HS-5 (cell line): ENCODE measurements at places on chromosomes 4 and X.

- DNase-seq, result no peak
Observed at GRCh38 chr4:162497564-162498167, 333.9 kb upstream of the FSTL5 start.

DNA sequence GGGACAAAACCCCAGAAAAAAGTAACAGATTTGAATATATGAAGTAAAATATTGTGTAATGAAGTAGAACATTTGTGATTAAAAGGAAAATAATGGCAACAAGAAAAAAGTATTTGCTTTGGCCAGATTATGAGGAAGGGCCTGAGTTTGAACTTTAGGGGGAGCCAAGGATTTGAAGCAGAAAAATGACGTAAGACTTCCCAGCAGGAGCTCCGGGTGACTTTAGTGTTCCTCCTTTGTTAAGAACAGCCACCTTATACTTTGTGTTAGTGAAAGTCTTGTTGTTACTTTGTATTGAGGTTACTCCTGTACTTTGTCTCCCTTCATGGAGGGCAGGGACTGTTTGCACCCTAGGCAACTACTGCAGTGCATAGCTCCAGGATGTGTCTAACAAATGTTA, 41.1 kb downstream of the DCUN1D4 start:
- no peak for DNase-seq

- DNase-seq, result no peak
Observed at GRCh38 chr4:131584587-131584986, 1564.5 kb upstream of the PCDH10 start.

- DNase-seq, result peak; percentile 72
Observed at GRCh38 chr4:30757357-30757756, 37.2 kb downstream of the PCDH7 start.

DNA sequence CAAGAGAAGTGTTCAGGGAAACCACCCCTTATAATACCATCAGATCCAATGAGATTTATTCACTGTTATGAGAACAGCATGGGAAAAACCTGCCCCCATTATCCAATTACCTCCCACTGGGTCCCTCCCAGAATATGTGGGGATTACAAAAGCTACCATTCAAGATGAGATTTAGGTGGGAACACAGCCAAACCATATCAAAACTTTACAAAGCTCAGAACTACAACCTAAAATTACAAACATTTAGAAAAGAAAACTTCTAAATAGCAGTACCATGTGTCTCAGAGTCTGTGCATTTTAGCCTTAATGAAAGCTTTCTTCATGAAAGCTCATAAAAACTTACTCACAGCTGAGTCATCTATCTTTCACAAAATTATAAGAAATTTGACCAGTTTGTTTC, 1442.8 kb upstream of the PCDH7 start:
- peak; percentile 57 for DNase-seq

- no peak for DNase-seq
Observed at GRCh38 chrX:56763556-56764152, 34.6 kb downstream of the NBDY start.

GRCh38 chr4:88949605-88950004, 107.4 kb downstream of the FAM13A start:
- DNase-seq, result no peak

GRCh38 chrX:130827648-130828047, 75.4 kb downstream of the ENOX2 start:
- DNase-seq, result no peak

GRCh38 chr4:182203872-182204411, 39.3 kb upstream of the TENM3 start:
- DNase-seq, result no peak

GRCh38 chr4:102105983-102106382, 239.3 kb downstream of the SLC39A8 start:
- DNase-seq, result no peak

- DNase-seq, result no peak
Observed at GRCh38 chr4:7811536-7812191, 128.0 kb downstream of the AFAP1 start.

DNA sequence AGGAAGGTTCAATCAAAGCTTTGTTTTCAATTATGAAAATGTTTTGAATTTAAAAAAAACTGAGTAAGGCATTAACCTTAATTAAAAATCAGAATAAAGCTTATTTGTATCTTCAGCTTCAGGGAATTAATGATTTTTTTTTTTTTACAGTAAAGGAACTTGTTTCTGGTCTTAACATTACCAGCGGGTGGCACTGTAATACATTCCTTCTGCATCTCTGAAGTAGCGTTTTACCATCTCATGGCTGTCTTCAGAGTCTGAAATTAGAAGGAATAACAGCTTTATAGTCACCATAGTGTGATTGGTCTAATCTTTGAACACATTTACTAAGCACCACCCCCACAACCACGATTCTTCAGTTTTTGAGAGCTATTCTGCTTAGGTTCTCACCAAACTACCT, 102.6 kb downstream of the IL1RAPL2 start:
- no peak for DNase-seq

DNA sequence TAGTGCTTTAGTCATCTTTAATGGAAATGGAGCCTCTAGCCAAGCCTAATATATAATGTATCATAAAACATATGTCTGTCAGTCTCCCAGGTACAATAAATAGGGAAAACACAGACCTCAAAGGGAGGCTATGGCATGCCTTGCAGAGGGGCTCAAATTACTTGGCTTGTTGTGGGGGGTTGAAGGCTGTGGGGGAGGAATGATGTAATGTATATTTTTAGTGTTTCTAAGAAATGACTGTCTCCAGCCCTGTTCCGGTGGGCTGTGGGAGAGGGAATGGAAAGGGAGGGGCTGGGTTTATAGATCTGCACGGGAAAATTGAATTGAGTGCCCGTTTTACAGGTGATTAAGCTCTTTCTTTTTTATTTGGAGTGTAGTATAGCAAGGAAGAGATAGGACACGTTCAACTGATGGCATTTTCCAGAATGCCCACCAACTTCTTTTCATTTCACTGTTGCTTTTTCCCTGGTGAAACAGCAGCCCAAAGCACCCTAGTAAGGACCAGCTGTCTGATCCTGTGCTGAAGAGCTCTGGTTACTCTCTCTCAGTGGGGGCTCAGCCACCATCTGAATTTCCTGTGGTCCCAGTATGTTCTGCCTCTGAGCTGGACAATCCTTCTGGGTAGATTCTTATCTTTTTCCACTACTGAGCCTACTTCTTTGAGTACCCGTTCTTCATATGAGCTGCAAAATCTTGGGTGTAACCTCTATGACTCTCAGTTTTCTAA, 220.7 kb upstream of the CASK start:
- DNase-seq, result no peak

DNA sequence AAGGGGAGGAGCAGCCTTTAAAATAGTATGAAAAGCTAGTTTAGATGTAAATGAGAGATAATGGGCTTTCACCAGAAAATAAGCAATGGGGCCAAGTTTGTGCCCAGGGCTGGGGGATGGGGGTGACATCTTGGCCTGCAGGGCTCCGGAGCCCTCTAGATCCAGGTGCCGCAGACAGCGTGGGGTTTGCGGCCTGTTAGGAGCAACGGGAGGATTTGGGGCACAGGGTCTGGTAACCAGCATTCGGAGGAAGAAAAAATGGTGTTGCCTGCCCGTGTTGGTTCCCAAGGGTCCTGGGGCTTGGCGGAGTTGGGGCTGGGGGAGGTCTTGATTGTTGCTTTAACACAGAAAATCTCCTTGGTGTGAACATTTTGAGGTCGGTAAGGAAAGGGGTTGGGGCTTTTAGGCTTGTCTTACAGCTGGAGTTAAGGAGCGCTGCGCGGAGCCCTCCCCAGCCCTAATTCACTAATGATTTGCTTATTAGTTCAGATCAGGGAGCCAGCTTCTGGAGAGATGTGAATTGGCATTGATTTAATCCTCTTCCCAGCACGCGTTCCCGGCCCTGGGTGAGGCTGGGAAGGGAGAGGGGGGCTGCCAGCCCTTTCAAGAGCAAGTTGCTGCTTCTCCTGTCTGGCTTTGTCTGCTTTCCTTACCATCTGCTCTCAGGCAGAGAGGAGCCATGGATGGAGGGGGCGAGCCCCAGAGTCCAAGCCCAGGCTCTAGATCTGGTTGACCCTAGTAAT, 443.4 kb downstream of the BCOR start:
- DNase-seq, result no peak

GRCh38 chr4:120005076-120005475, 61.6 kb downstream of the MAD2L1 start:
- DNase-seq, result no peak

- no peak for DNase-seq
Observed at GRCh38 chr4:122278976-122279375, 99.8 kb upstream of the ADAD1 start.

DNA sequence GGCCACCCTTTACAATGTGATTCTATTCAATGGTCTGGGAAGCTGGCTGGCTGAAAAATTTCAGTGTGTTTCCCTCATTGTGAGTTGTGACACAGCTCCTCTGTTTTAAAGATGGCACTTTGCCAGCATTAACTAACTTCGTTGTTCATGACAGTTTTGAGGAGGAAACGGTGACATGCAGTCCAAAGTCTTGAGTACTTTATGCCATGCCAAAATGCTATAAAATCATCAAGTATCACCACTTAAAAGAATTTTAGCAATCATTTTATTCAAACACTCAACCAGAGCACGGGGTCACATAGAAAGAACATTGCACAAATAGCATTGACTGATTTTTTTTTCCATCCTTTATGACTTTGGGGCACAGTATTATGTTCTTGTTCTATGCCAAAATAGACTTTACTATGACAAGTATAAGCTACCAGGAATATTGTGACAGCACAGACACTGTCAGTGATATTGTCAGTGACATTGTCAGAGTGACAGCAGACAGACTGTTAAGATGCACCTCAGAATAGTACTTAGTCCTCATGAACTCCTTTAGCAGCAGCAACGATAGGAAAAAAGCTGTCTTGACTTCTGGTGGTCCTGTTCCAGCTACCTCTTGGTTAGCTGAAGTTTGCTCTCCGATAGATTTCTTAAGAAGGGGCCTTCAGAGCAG, 46.7 kb downstream of the CXCL13 start:
- no peak for DNase-seq

DNA sequence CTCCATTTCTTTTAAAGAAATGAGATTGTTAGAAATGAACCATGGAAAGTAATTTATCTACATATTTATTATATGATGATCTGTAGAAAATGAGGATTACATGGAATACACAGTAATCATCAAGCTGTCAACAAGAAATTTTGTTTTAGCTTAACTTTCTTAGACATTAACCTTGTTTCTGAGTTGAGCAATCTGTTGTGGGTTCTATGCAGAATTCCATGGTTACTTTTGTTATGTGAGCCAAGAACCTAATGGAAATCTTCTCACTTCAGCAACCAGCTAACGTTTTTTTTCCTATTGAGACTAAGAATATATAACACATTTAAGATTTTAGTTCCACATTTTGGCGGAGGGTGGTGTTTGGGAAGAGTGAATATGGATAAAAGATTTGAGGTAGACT, 136.1 kb upstream of the SLC4A4 start:
- no peak for DNase-seq

GRCh38 chr4:182831376-182831775, 85.8 kb downstream of the DCTD start:
- DNase-seq, result no peak
